ENCODE measurements at places on chromosomes 1 and 21. TPM values are rescaled to one million over a fixed set of nuclear protein-coding genes. Genes with fewer than 3 reads are reported as not detected.

The HES2 gene
- total RNA-seq: 3.0 TPM

The LHX8 gene
- total RNA-seq: 0.52 TPM

GRCh38 chr21:40976198-40977109 lies 129.5 kb upstream of the DSCAM start:
- H3K4me3 ChIP-seq: no peak overlapping the region
- no peak for DNase-seq
- H3K36me3 ChIP-seq: no peaks in the 10 kb centered on the region
- no peak overlapping the region for H3K27ac ChIP-seq
- H3K27me3 ChIP-seq: no peaks in the 10 kb centered on the region

The KIAA0040 gene
- total RNA-seq: 5.0 TPM

DNA sequence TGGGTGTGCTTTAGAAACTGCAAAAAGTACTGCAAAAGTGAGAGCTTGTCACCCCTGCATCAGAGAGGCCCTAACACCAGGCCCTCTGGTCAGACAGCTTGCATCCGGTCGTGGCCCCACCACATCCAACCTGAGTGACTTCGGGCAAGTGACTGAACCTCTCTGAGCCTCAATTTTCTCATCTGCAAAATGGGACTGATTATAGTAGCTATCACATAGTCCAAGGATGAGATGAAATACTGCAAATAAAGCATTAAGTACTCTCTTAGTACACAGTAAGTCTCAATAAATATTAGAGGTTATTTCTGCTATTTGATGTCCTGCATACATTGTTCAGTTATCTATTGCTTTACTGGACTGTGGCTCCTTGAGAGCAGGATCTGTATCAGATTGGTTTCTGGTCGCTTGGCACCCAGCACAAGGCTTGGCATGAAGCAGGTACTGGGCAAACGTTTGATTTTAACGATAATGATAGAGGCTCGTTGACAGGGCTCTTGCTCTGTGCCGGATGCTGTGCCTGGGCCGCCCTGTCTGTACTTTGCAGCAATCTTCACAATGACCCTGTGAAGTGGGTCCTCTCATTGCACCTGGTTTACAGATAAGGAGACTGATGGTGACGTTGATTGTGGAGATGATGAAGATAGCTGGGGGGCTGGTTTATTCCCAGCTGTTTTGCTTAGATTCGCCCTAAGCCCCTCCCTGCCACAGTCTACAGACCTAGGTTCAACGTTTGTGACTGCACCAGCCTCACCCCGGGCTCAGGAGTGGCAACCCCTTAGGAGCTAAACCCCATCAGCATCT lies 43.6 kb downstream of the RAP1GAP start:
- no peak for DNase-seq
- H3K4me1 ChIP-seq: no peaks in the 10 kb centered on the region
- no peak overlapping the region for H3K4me3 ChIP-seq
- H3K27me3 ChIP-seq: peaks cover 13% of the 10 kb centered on the region
- H3K36me3 ChIP-seq: no peaks in the 10 kb centered on the region
- no peak overlapping the region for H3K27ac ChIP-seq

DNA sequence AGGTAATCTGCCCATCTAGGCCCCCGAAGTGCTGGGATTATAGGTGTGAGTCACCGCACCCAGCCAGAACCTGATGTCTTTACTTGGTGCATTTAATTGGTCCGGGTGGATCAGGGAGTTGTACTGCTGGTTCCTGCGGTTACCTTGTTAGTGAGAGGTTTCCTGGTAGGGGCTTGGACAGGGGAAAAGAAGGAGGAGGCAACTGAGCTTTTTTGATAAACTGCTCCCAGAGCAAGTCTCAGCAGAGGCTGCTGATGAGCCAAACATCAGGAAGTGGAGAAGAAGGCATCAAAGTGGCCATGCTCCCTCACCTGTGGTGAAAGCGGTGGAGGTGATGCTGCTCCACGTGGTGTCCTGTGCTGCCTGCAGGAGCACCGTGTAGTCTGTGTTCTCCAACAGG lies 161.5 kb upstream of the KIAA0040 start:
- no peak overlapping the region for H3K27ac ChIP-seq
- H3K4me3 ChIP-seq: no peak overlapping the region
- no peaks in the 10 kb centered on the region for H3K27me3 ChIP-seq
- DNase-seq: no peak
- no peaks in the 10 kb centered on the region for H3K36me3 ChIP-seq
